Jurkat, Clone E6-1 (cell line): ENCODE measurements at places on chromosomes 3 and 15.

GRCh38 chr3:46222435-46223161, 14.5 kb upstream of the CCR1 start:
- no peak for DNase-seq

DNA sequence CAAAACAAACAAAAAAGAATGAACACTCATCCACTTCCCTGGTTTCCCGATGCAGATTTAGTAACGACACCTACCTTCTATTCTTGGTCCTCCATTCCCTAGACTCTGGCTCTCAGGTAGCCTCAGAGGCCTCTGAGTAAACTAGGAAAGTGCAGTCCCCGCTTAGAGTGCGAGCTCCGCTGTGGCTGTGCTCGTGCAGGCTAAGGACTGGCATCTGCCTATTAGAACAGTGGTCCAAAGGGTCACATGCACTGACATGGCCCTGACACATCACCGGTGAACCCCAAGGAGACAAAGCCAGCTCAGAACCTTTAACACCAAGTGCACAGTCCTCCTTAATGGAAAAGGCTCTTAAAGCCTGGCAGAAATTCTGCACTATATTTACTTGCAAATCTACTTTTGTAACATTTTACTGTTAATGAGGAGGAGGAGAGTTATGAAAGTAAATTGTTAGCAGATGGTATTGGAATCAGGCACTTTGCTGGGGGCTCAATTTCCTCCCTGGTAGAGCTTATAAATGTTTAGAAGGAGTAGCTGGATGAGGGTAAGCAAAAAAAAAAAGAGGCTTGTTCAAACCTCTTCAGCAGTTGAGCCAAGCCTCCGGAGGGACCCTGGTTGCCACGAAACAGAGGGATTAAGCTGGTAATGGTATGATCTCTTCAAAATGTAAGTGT, 31.1 kb downstream of the VGLL4 start:
- no peak for DNase-seq

- DNase-seq, result peak; percentile 75
Measured at GRCh38 chr3:127791221-127791913, 30.9 kb downstream of the MGLL start.

- no peak for DNase-seq
Measured at GRCh38 chr3:140420621-140421357, 257.1 kb upstream of the TRIM42 start.

- DNase-seq, result peak; percentile 1
Measured at GRCh38 chr3:19885468-19885867, 48.5 kb downstream of the EFHB start.
